ENCODE measurements at places on chromosomes 7 and 10. TPM values are rescaled to one million over a fixed set of nuclear protein-coding genes. Genes with fewer than 3 reads are reported as not detected.

DNA sequence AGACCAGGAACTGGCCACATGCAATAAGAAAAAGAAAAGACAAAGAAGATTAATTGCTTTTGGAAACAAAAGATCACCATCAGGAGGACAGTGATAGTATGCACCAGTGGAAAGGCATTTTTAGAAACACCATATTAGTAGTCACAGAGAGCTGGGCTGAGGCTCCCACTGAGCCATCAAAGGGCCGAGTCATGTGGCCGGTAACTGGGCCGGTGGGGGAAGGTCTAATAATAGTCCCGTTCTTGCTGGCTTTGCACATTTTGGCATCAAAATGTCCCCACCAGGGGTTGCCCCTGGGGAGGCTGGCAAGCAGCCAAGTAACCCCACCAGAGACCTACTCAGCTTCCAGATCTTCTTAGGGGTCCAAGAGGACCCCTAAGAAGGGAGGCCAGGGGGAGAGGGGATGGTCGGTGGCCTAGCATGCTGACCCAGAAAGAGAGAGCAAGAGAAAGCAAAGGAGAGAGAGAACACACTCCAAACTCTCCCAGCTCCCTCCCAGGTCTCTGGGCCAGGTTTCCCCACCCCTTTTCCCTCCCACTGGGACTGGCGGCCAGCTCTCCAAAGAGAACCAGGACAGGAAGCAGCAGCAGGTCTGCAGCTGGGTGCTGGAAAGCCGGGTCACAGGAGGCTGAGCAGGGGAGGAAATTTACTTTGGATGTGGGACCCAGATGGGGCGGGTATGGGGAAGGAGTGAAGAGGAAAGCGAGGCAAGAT is 70.2 kb upstream of the FGFR2 start:
- DNase-seq, result no peak

DNA sequence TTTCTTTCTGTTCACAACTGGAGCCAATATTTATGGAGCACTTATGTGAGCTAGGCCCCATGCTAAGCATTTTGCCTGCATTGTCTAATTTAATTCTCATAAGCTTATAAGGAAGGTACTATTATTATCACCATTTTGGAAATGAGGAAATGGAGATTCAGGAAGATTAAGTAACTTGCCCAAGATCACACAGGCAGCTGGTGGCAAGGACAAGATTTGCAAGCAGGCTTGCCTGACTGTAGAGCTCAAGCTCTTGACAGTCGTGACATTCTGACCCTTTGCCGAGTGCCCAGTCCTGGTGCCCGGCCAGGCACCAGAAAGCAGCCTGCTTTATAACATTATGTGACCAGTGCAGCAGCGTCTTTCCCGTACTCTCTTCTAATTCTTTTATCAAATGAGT is 38.2 kb downstream of the WNT2 start:
- DNase-seq, result no peak

FOXI2 gene
- not detected for total RNA-seq

DNA sequence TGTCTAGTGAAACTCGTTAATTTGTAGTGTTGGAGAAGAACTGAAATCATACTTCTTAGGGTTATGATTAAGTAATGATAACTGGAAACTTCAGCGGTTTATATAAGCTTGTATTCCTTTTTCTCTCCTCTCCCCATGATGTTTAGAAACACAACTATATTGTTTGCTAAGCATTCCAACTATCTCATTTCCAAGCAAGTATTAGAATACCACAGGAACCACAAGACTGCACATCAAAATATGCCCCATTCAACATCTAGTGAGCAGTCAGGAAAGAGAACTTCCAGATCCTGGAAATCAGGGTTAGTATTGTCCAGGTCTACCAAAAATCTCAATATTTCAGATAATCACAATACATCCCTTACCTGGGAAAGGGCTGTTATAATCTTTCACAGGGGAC is 187.6 kb downstream of the CFTR start:
- no peak for DNase-seq

DNA sequence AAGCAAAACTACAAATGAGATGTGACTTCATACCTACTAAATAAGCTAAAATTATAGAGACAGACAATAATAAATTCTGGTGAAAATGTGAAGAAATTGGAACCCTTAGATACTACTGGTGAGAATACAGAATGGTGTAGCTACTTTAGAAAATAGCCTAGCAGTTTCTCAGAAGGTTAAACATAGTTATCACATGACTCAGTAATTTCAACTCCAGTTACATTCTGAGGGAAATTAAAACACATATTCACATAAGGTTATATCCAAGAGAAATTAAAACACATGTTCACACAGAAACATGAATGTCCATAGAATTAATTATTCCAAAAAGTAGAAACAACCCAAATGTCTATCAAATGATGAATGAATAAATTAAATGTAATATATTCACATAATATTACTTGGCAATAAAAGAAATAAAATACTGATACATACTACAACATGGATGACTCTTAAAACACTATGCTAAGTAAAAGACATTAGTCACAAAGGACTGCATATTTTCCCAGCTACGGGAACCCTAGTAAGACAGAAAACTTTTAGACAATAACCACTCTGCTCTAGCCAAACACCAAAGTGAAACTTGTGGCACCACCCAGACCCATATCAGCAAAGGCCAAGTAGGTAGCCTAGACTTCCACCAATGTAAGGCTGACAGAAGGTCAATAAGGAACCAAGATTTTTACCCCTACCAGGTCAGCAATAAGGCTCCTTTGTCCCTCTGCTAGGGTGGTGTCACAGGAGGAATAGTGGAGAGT is 25.1 kb downstream of the SLC25A40 start:
- no peak for DNase-seq

ABLIM1 gene
- total RNA-seq, result 114 TPM

GRCh38 chr7:114924038-114924712 is 2.3 kb downstream of the MDFIC start:
- DNase-seq, result no peak

PSTK gene
- total RNA-seq, result 7.3 TPM

RPS24 gene
- total RNA-seq, result 2,336 TPM

SPDYE8 gene
- total RNA-seq, result not detected

HOGA1 gene
- total RNA-seq, result not detected

GRCh38 chr10:24792638-24793037 is 69.0 kb upstream of the ARHGAP21 start:
- no peak for DNase-seq

CABCOCO1 gene
- not detected for total RNA-seq

- peak; percentile 80 for DNase-seq
These were observed 647 bp upstream of the NACAD start for GRCh38 chr7:45089341-45089891.

GPR85 gene
- not detected for total RNA-seq

GPR26 gene
- total RNA-seq, result not detected

DNA sequence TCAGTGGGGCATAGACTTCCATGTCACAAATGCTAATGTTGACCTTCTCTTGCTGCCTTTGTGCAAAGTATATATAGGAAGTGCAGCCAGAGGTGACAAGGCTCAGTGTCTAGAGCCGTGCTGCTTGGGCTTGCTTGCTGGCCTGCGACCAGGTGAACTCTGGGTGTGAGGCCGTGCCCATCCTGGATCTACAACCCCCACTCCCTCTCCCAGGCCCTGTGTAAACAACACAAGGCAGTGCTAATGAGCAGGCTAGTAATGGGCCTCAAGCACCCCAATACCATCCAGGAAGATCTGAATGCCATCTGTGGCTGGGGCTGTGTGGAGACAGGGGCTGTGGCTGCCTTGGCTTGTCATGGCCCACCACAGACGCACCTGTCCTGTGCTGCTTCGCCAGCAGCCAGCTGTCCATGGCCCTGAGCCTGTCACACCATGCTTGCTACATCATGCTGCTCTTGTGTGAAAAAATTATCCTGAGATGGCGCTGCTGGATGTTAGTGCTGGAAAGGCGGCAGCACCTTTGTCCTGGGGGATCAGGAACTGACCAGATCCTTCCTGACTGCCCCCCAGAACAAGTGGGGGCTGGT is 107.6 kb upstream of the ZNF92 start:
- no peak for DNase-seq

SUN3 gene
- total RNA-seq, result not detected

- DNase-seq, result no peak
These were observed 55.4 kb upstream of the CDC14C start for GRCh38 chr7:48868916-48869315.

HOXA5 gene
- total RNA-seq, result not detected

TRIM50 gene
- total RNA-seq, result not detected

LOXL4 gene
- total RNA-seq, result not detected

FOXK1 gene
- total RNA-seq, result 38.2 TPM

- DNase-seq, result no peak
These were observed 8.1 kb upstream of the TAS2R16 start for GRCh38 chr7:123003539-123004126.

Data from activated naive CD8-positive, alpha-beta T cell treated with anti-CD3 and anti-CD28 coated beads for 36 hours (primary cell).